ENCODE measurements at places on chromosomes 4 and X.

DNA sequence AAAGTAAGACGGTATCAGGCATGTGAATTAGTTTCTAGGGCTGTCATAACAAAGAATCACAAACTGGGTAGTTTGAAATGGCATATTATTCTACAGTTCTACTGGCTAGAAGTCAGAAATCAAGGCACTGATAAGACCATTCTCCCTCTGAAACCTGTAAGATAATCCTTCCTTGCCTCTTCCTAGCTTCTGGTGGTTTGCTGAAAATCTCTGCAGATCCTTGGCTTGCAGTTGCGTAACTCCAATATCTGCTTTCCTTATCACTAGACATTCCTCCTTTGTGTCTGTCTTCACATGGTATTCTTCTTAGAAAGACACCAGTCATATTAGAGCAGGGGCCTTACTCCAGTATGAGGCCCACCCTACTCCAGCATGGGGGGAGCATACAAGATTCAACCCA is 19.6 kb upstream of the LCORL start:
- no peak for DNase-seq

GRCh38 chr4:185589067-185589836 is 53.9 kb upstream of the PDLIM3 start:
- no peak for DNase-seq

DNA sequence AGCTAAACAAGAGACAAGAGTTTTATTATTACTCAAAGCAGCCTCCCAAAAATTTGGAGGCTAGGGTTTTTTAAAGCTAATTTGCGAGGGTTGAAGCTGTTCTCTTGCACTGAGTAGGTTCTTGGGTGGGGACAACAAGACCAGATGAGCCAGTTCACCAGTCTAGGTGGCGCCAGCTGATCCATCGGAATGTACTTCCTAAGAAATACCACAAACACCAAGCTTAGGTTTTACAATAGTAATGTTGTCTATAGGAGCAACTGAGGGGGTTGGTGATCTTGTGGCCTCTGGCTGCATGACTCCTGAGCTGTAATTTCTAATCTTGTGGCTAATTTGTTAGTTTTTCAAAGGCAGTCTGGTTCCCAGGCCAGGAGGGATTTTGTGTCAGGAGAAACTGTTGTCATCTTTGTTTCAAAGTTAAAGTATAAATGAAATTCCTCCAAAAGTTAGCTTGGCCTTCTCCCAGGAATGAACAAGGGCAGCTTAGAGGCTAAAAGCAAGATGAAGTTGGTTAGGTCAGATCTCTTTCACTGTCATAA is 130.6 kb downstream of the SLC7A11 start:
- DNase-seq = no peak

GRCh38 chr4:181952478-181952877 is 290.7 kb upstream of the TENM3 start:
- DNase-seq = no peak

DNA sequence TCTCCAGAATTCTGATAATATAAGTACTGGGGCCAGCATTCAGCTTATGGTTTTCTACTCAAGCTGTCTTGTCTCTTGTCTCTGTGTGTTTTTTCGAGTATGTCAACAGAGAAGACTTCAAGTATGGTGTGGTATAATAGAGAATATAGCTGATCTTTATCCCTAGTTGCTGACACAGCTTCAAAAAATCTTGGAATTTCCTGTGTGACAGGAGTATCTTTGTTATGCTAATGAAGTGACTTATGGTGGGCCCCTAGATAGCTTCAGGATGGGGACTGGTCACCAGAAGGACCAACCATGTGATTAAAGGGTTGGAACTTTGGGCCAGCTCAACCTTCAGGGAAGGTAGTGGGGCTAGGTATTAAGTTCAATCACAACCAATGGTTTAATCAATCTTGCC is 2.9 kb downstream of the GPRASP3 start:
- no peak for DNase-seq

GRCh38 chr4:138751309-138751708 is 264.3 kb upstream of the NOCT start:
- no peak for DNase-seq

DNA sequence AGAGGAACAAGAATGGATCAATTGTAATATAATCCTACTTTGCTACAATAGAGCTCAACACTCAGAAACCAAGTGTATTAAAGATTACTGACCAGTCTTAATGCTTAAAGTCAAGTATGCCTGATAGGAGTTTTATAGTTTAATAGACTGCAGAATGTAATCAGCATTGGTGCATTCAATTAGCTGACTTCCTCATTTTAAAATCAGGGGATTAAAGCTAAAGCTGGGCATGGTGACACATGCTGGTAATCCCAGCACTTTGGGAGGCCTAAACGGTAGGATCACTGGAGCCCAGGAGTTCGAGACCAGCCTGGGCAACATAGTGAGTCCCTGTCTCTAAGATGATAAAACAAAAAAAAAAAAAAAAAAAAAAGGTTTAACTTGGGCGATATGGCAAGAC is 10.8 kb downstream of the HNRNPDL start:
- DNase-seq = no peak

DNA sequence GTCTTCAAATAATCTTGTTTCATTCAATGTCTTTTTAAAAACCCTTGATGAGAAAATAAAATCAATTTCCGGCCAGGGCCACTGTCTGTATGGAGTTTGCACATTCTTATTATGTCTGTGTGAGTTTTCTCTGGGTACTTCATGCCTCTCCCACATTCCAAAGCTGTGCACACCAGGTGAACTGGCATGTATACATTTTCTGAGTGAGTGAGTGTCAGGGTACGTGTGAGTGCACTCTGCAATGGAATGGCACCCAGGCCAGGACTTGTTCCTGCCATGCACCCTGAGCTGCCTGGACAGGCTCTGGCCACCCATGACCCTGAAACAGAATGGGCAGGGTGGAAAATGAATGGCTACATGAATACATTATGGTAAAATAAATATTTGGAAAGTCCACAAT is 61.3 kb downstream of the UBE2NL start:
- no peak for DNase-seq

GRCh38 chr4:22739968-22740367 is 47.2 kb downstream of the GBA3 start:
- no peak for DNase-seq

GRCh38 chr4:181085557-181085956 is 1157.6 kb upstream of the TENM3 start:
- DNase-seq = no peak

- DNase-seq = no peak
Observed at GRCh38 chr4:53902786-53903185, 161.6 kb downstream of the CHIC2 start.

- no peak for DNase-seq
Observed at GRCh38 chrX:149282909-149283308, 222.2 kb downstream of the IDS start.

DNA sequence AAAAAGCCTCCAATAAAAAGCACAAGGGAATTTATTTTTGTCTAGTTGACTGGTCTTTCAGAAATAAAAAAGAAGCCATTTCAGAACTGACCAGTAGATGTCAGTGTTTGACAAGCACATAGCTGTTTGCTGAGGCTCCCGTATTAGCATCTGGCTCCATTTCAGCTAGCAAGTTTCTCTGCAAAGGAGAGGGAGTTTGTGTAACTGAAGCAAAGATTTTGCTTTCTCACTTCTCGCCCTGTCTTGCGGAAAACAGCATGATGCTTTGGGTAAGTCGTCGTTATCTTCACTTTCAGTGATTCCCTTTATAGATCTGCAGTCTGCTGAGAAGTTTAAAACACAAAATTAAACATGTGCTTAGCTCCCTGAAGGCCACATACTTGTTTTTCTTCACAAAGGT is 85.5 kb downstream of the CT47B1 start:
- peak; percentile 71 for DNase-seq
